Umbilical cord (tissue), 2 donors: ENCODE measurements at places on chromosomes 4 and X. TPM values are rescaled to one million over a fixed set of nuclear protein-coding genes. Genes with fewer than 3 reads are reported as not detected.

Gene FGF2
- 58.0 TPM for total RNA-seq

Gene NUDT6
- 13.7 TPM for total RNA-seq

Gene DCAF12L2
- 1.4 TPM for total RNA-seq

Gene IL1RAPL2
- 2.2 TPM for total RNA-seq

Gene BANK1
- total RNA-seq: 15.9 TPM

Gene TMEM47
- 83.1 TPM for total RNA-seq

Gene CT45A3
- 0.72 TPM for total RNA-seq

Gene ETDA
- total RNA-seq: not detected

Gene TRIM61
- total RNA-seq: 12.3 TPM

Gene SLC38A5
- total RNA-seq: 35.2 TPM

Gene VCX
- not detected for total RNA-seq

DNA sequence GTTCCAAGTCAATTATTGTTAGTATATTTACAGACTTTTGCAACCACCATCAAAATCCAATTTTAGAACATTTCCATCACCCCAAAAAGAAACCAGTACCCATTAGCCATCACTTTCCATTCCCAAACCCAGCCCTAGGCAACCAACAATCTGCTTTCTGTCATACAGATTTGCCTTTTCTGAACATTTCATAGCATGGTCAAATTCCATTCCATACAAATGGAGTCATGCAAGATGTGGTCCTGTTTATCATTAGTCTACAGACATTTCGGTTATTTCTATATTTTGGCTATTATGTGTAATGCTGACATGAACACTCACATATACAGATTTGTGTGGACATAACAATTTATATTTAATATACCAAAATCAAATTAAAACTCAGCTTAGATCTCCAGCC, 508.7 kb downstream of the ZNF674 start:
- peak; percentile 0 for DNase-seq

DNA sequence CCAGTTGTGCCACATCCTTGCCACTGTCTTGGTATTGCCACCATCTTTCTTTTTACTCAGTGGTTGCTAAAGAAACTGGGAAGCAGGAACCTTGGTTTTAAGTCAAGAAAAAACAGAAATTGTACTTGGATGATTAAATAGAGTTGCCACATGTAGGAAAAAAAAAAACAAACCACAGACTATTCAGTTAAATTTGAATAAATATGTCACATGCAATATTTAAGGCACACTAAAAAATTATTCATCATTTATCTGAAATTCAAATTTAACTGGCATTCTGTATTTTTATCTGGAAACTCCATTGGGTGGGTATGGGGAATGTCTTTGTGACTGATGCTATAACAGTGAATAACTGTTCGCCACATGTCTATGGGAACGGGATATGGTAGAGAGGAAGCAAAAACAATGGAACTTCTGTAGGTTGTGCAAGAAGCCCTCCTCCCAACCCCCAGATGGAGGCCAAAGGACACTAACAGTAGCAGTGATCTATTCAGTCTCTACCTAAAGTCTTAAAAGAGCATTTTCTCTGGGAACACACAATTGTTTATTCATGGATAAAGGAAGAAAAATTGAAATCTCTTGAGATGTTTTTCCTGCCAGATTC, 57.0 kb upstream of the PLAC8 start:
- DNase-seq: no peak

DNA sequence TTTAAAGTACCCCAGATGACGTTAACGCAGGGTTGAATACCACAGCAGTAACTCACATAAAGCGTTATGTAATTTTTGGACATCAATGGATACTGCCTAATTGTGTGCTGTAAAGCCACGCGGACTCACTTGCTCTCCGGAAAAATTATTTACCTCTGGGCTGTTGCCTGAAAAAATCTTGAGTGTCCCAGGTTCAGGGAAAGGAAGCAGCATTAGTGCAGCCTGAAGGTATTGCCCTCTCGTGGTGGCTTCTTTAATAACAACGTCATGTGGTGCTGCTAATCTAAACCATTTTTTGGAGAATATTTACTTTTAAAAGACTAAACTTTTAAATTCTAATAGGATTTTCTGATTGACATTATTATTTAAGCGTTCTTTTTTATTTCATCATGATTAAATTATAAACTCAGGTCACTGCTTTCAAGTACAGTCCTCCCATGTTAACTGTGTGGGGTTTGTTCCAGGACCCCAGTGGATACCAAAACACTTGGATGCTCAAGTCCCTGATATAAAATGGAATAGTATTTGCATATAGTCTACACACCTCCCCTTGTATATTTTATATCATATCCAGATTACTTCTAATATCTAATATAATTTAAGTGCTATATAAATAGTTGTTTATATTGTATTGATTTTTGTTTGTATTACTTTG, 384.8 kb downstream of the FAM133A start:
- no peak for DNase-seq

DNA sequence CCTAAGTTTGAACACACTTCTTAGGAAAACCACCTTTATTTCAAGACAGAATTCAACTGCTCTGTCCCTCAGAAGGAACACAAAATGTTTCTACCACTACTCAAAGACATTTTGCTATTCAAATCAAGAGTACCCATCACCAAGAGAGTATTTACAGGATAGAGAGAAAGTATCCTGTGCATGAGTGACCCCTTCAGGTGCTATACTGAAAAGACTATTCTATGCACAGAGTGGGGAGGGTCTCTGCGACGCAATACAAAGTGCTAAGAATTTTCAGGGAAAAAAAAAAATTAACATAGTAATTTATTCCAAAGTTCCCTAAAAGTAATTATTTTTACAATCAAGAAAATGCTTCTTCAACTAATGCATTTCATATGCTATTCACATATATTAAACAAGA, 346.4 kb upstream of the FAM241A start:
- no peak for DNase-seq

DNA sequence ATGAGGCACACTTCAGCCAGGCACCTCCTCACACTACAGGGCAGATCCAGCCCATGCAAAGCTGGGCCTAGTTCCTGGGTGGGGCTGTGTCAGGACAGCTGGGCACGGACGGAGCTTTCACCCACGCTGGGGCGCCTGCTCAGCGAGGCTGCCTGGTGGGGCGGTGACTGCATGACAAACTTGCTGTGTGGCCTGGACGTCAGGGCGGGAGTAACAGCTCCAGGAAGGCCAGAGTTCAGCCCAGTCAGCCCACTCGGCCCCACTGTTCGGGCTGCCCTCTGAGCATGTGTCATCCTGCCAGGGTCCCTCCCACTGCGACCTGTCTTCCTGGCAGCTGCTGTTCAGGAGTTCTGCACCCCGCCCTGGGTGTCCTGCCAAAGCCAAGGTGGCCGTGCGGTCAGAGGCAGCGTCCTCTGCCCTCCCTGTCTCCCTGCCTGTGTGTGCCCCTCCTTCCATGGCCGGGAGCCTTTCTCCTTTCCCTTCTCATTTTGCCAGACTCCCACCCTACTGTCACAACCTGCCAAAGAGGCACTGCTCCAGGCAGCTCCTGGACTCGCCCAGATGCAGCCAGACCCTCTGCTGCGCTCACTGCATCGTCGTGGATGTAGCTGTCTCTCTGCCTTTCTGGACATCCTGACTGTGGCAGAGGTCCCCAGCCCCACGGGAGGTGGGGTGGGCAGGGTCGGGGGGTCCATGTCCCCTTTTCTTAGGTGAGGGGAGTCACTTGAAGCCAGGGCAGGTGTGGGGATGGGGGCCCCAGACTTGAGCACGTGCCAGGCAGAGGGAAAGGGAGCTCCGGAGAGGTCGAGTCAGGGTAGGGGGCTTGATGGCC, 33.0 kb upstream of the KIAA0232 start:
- DNase-seq: no peak

- no peak for DNase-seq
Measured at GRCh38 chrX:28010875-28011274, 29.6 kb upstream of the DCAF8L1 start.

- no peak for DNase-seq
Measured at GRCh38 chr4:164959896-164960295, 17.6 kb downstream of the TRIM61 start.

GRCh38 chrX:20455001-20455400, 188.3 kb upstream of the RPS6KA3 start:
- DNase-seq: no peak

DNA sequence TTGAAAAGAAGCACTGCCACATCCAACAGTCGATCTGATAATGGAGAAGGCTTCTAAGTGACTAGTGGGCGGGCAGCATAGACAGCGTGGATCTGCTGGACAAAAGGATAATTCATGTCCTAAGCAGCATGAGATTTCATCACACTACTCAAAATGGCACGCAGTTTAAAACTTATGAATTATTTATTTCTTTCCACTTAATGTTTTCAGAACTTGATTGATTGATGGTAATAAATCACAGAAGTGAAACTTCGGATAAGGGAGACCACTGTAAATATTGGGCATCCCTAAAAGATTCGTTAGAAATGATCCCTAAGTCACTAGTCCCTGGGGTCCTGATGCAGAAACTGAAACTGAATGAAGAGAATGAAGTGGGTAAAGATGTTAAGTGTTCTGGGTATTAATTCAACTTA, 93.0 kb upstream of the ANK2 start:
- no peak for DNase-seq

GRCh38 chrX:38109042-38109898, 102.9 kb downstream of the SYTL5 start:
- no peak for DNase-seq

DNA sequence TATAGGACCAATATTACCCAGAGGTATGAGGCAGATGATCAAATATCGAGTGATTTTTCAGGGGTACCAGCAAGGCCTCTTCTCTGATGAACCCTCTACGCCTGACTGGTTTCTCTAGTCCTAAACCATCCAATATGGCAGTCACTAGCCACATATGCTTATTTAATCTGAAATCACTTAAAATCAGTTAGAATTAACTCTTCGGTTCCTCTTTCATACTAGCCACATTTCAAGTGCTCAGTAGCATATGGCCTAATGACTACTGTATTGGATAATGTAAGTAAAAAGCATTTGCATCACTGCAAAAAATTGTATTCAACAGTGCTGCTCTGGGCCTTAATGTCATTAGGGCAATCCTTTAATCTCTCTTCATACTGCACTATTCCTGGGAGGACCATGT, 4.4 kb upstream of the APBB2 start:
- no peak for DNase-seq

- DNase-seq: no peak
Measured at GRCh38 chr4:19776929-19777328, 474.8 kb upstream of the SLIT2 start.

GRCh38 chr4:118904935-118905334, 16.3 kb downstream of the SYNPO2 start:
- DNase-seq: no peak

- peak; percentile 20 for DNase-seq
Measured at GRCh38 chr4:78749972-78750727, 26.0 kb upstream of the BMP2K start.

- no peak for DNase-seq
Measured at GRCh38 chr4:149997881-149998421, 80.3 kb upstream of the DCLK2 start.

GRCh38 chr4:113071274-113071673, 21.8 kb downstream of the ANK2 start:
- DNase-seq: no peak

DNA sequence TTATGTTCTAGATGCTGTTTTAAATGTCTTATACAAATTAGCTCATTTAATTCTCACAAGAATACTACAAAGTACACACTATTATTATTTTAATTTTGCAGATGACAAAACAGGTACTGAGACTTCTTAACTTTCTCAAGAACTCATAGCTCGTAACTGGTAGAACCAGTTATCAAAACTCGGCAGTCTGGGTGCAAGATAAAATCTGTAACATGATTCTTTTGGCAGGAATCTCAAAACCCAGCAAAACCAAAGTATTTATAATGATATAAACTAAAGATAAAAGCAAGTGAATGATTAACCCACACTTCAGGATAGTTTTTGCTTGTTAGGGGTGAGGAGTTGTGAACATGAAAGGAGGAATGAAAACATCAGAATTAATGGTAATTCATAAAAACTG, 27.6 kb downstream of the CLNK start:
- peak; percentile 47 for DNase-seq

DNA sequence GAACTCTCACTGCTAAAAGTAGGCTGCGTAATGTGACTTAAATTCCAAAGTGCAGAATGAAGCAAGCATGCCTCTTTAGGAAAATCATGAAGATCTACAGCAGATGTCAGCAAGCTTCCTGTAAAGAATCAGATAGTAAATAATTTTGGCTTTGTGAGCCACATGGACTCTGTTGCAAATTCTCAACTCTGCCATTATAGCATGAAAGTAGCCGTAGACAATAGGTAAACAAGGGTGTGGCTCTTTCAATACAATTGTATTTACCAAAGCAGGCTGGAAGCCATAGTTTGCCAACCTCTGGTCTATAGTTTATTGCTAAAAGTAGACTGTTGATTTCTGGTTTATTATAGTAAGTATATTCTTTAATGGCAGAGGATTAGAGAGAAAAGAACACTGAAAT, 80.3 kb upstream of the FAM9B start:
- DNase-seq: no peak
